ENCODE measurements at places on chromosomes 6 and 20.

GRCh38 chr20:10240655-10241054 is 22.0 kb downstream of the SNAP25 start:
- DNase-seq, result no peak

- no peak for DNase-seq
Measured at GRCh38 chr20:14838663-14839628, 501.5 kb upstream of the FLRT3 start.

DNA sequence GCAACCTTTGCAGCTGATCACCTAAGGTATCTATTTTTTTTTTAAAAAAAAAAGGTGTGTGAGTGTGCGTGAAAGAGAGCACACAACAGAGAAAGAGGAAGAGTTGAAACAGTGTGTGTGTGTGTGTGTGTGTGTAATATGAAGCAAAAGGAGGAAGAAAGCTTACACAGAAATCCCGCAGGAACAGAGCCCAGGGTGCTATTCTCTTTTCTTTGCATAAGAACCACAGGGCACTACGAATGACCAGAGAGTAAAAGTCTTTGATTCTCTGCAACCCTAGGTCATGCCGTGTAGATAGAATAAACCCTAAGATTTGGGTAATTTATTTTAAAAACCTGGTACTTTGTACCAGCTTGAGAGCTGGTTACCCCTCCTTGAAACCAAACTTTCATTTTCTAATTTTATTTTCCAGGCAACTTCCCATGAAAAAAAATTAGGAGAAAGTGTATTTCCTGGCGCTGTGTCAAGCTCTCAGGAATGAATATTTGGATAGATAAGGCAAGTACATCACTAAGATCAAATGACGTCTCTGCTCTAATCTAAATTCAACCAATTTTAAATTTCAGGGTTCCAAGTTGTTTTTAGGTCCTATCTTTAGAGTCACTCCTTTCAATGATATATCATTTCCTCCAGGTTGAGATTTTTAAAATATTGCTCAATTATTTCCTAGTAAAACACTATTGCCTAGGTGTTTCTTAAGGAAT is 47.9 kb upstream of the ID4 start:
- DNase-seq, result no peak

DNA sequence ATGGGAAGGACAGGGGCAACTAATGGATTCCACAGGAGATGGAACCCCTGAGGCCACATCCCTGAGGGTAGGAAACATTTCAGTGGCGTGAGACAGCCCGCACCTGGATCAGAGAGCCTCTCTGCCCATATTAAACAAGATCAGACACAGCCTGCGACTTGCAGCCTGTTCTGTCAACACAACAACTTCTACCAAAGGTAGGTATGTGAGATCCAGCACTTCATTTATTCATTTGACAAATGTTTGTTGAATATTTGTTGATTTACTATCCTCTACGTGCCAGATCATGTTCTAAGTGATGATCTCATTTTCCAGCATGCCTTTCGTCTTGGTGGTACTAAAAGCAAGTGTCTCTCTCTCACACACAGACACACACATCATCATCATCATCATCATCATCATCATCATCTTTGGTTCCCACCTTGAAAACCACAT is 43.2 kb upstream of the NT5E start:
- DNase-seq, result no peak

DNA sequence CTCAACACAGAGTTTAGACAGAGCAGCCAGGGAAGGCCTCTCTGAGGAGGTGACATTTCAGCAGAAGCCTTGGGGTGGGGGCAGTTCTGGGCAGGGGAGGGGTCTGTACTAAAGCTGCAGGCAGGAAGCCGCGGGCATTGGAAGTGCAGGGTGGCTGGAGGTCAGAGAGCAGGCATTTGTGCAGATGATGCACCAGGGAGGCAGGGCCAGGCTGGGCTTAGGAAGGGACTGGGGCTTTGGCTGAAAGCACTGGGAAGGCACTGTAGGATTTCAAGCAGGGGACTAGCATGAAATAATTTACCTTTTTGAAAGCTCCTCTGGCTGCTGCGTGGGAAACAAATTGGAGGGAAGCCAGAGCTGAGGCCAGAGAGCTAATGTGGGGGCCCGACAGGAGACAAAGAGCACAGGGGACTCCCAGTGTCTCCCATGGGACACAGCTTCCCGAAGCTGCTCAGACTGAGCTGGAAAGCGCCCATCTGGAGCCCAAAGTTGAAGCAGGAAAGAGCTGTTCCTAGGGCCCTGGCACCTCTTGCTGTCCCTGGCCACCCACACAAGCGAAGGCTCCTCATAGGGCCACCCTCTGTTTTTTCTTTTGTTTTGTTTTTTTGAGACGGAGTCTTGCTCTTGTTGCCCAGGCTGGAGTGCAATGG is 19.3 kb downstream of the ADA start:
- no peak for DNase-seq

DNA sequence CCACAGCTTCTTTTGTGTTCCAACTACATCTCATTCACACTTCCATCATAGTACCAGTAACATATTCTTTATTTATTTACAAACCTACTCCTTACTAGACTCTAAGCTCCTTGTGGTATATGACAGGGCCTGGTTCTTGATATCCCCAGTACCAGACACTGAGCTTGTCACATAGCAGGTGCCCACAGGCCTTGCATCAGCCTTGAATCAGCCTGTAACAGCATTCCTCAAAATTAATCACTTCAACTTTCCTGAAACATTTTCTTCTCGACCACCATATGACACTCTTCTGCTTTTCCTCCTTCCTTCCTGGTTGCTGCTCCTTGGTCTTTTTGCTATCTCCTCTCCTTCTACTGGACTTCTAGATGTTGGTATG is 24.7 kb upstream of the SRPK1 start:
- DNase-seq, result no peak

- no peak for DNase-seq
Measured at GRCh38 chr6:48505621-48506020, 394.6 kb upstream of the PTCHD4 start.

GRCh38 chr6:125213939-125214338 is 60.4 kb downstream of the TPD52L1 start:
- DNase-seq, result no peak

- no peak for DNase-seq
Measured at GRCh38 chr6:43760210-43761168, 9.5 kb upstream of the VEGFA start.

DNA sequence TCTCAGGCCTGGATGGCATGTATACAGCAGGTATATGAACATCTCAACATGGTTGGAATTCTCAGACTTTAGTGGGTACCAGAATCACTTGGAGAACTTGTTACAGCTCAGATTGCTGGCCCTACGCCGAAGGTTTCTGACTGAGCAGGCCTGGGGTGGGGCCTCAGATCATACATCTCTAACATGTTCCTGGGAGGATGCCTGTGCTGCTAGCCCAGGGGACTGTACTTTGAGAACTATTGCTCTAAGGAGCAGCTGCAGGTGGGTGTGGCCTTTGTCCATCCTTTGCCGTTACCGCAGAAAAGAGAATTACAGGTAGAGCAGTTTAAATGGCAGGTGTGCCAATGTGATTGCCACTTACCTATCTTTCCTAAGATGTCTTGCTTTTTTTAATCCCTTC is 310.5 kb upstream of the JAG1 start:
- DNase-seq, result no peak

DNA sequence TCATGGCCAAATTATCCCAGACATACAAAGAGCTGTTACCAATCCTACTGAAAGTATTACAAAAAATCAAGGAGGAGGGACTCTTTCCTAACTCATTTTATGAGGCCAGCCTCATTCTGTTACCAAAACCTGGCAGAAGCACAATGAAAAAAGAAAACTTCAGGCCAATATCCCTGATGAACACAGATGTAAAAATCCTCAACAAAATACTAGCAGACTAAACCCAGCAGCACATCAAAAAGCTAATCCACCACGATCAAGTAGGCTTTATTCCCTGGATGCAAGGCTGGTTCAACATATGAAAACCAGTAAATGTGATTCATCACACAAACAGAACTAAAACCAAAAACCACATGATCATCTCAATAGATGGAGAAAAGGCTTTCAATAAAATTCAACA is 109.2 kb downstream of the C6orf118 start:
- no peak for DNase-seq

DNA sequence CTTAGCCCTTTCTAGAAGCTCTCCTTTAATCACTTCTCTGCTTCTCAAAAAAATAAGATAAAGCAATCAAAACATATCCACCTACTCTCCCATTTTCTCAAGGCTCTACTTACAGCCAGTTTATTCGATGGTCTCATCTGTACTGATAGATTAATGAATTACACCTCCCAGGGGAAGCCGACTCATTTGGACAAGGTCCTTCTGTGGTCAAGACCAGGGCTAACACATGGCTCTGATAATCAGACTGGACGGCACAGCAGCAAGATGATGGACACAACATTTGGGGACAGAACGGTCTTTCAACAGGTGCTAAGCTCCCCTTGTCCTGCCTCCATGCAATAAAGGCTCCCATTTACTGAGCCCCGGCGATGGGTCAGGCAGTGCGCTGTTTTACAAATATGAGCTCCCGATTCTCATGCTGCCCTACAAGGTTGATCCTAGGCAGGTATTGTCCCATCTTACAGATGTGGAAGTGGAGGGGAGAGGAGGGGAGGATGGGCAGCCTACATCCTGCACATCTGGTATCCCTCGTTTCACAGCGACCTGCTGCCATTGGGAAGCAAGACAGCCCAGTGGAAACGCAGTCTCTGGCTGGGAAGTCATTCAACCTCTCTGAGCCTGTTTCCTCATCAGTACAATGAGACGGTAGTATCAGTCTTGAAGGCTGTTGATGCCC is 15.7 kb downstream of the CPNE5 start:
- DNase-seq, result no peak

DNA sequence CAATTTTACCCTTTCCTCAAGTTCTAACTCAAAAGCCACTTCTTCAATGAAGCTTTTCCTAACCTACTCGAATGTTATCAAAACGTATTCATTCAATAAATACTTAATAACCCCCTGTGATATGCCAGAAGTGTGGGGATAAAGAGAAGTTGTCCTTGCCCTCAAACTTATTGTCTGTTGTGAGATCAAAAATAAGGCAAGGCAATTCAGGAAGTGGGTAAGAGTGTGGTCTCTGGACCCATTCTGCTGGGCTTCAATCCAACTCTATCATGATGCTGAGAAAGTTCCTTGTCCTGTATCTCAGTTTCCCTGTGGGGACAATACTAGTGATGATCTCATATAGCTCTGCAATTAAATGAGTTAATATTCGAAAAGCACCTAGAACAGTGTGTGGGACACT is 92.8 kb downstream of the PRDM1 start:
- DNase-seq, result no peak

GRCh38 chr6:37594895-37595294 is 95.2 kb upstream of the CCDC167 start:
- no peak for DNase-seq

DNA sequence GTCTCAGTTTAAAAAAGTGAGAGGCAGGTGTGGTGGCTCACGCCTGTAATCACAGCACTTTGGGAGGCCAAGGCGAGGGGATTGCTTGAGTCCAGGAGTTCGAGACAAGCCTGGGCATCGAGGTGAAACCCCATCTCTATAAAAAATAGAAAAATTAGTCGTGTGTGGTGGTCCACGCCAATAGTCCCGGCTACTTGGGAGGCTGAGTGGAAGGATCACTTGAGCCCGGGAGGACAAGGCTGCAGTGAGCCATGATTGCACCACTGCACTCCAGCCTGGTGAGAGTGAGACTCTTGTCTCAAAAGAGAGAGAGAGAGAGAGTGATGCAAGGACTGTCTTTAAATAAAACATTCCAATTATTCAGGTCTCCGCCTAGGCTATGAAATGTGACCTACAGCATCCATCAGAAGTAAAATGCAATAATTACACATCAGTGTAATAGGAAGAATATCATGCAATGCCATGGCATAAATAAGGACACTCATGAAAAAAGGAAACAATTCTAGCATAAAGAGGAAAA is 81.5 kb downstream of the SH3BGRL2 start:
- no peak for DNase-seq

- DNase-seq, result no peak
Measured at GRCh38 chr20:38178581-38178980, 13.5 kb upstream of the TGM2 start.

GRCh38 chr6:144469144-144469575 is 184.0 kb downstream of the UTRN start:
- no peak for DNase-seq

DNA sequence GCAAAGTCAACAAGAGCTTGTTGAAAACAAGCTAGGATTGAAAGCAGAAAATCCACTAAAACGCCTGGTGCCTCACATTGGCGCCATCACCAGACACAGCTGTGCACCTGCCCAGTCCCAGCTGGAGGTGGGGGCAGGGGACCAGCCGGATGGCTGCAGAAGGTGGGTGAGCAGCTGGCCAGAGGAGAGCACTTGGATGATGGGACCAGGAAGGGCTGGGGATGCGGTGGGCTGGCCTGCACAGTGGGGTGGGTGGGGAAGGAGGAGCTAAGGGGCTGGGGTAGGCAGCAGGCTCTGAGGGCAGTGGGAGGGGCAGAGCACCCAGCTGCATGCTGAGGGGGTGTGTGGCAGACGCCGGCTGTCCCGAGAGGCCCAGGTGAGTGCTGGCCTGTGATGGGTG is 7.1 kb downstream of the CABLES2 start:
- no peak for DNase-seq

DNA sequence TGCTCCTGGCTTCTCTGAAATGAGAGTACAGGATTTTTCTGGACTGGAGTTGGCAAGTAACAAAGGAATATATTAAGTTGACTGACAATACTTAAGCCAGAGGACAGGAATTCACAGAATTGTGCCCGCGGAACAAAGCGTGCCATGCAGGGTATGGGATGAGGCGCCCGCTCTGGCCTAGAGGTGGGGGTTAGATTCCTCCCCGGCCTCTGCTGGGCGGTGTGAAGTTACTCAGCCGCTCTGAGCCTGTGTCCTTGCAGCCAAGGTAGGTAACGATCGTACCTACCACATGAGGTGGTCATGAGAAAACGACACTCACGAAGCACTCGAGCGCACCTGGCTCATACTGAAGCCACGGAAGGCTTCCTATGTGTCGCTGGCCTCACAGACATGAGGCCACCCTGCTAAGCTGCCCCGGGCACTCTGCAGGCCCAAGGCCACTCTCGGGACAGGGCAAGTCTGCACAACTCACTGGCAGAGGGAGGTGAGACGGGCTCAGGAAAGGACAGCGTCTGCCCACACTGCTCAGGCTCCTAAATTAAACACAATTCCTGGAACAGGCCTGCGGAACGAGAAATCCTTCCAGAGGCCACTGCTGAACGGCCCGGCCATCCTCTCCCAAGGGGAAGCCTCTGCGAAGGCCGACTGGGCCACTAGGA is 70.8 kb downstream of the PSMG4 start:
- DNase-seq, result no peak

- DNase-seq, result no peak
Measured at GRCh38 chr6:56528412-56528841, 114.3 kb downstream of the DST start.

DNA sequence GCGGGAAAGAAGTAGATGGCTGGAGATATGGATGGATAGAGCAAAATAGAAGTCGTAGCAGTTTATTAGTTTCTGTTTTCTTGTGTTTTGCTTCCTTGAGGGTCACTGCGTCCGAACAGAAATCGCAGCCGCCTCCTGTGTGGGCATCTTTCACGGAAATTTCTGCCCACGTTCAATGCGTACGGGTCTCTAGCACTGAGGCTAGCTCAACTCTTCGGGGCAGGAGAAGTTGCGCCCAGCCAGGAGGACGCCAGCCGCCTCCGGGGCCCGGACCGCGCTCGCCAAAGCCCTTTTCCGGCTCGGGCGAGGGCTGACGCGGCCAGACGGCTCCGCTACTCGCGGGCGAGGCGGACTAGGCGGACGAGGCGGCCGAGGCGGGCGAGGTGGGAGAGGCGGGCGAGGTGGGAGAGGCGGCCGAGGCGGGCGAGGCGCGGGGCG is 814 bp downstream of the TFAP2B start:
- DNase-seq, result no peak

Measured in CD14-positive monocyte (primary cell).